Frontal cortex (tissue), 4 donors: ENCODE measurements at places on chromosomes 4 and X. TPM values are rescaled to one million over a fixed set of nuclear protein-coding genes. Genes with fewer than 3 reads are reported as not detected.

GRCh38 chr4:167290678-167291077 is 56.4 kb upstream of the SPOCK3 start:
- DNase-seq = no peak

DNA sequence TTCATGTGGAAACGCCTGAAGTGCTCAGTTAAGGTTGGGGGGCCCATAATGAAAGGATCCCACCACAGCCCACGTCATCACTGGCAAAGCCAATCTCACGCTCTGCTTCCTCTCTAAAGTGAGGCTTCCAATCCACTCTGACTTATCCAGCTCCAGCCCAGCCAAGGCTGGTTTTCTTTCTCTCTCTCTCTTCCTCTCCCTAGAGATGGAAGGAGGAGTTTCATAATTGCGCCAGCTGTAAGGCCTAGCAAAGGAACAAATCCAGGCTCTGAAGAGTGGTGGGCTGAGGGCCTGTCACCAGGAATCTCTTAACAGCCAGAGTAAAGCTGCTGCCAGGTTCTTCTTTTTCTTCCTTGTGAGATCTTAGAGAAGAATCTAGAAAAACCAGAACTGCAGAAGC is 20.7 kb upstream of the BCLAF3 start:
- no peak for DNase-seq

DNA sequence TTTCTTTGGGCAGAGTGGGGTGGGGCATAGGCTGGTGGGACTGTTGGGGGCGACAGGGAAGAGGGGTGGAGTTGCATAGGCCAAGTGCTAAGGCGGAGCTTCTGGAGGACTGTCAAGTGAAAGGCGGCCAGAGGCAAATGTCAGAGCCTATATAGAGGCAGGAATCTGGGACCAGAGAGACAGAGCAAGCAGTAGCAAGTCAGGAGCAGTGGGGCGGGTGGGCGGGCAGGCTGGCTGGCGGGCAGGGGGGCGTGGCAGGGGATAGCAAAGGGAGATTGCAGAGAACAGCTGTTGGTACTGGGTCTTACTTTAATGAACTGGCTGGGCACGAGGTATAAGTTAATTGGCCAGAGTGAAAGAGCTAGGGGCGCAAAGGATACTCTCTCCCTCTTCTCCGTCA is 89.8 kb downstream of the RTL9 start:
- no peak for DNase-seq

DNA sequence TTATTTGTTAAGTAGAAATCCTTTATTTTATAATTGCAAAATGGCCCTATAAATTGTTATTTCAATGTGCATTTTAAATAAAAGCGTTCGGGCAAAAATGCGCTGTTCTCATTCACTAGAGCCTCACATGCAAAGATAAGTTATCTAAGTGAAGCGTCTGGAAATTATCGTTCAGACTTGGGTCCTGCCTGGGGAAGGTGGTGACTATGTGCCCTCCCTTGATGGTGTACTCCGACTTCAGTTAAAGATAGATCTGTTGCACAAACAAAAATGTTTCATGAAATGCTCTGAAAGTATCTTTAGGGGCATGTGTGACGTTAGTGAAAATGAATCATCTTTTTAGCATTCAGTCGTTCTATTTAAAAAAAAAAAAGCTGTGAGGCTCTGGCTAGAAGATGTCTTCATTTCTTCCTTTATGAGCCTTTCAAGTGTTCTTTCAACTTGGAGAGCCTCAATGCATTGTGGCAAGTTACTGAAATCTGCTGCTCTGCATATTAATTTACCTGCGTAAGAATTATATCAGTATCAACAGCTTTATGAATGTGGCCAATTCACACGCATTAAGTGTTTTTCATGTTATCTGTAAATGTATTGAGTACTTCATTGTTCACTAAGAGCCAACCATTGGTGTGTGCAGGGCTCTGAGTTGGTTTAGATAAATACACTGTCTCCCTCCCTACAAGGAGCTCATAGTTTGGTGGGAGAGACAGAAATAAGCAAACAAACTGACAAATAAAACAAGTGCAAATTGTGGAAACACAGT is 83.0 kb downstream of the AFF1 start:
- DNase-seq = no peak

GRCh38 chr4:185656467-185656931 is 121.2 kb upstream of the PDLIM3 start:
- DNase-seq = no peak

- no peak for DNase-seq
These were observed 53.3 kb downstream of the JADE1 start for GRCh38 chr4:128862608-128863311.

- no peak for DNase-seq
These were observed 173.0 kb upstream of the EMCN start for GRCh38 chr4:100690812-100691211.

Gene RASL11B
- total RNA-seq = 19.2 TPM

Gene PWWP3B
- total RNA-seq = 1.2 TPM

Gene MAP7D2
- total RNA-seq = 11.4 TPM
